Stimulated activated CD4-positive, alpha-beta T cell treated with anti-CD3 and anti-CD28 coated beads, Interleukin-4, amount 100 ng/mL, for 4 hours (primary cell): ENCODE measurements at places on chromosomes 2 and 18.

GRCh38 chr2:64454386-64455332 lies 697 bp downstream of the LGALSL start:
- DNase-seq, result peak; percentile 53

GRCh38 chr2:45818591-45818990 lies 167.1 kb downstream of the PRKCE start:
- DNase-seq, result no peak

DNA sequence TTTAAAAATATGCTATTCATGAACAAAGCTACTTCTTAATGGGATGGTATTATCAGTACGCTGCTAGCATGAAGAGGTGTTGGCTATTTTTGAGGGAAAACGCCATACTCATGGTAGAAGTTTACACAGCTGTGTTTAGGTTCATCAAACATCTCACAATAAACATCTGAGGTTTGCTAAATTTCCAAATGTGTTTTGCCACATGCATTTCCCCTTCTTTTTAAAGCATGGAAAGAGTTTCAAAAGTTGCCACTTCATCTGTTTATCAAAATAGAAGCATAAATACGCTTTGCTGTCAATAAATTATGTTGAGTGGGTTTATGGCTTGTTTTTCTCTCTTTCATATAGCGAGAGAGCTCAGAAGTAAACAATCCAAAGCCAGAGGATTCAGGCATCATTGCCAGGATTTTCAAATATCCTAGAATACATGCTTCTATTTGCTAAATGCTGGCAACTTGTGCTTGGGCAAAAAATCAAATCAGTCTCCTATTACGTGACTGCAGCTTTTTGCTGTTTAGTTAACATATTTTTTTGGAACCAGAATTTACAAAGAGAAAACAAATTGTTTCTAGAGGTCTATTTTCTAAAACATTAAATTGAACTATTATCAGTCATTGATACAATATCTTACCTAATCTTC lies 1919.9 kb upstream of the LRRTM1 start:
- no peak for DNase-seq

DNA sequence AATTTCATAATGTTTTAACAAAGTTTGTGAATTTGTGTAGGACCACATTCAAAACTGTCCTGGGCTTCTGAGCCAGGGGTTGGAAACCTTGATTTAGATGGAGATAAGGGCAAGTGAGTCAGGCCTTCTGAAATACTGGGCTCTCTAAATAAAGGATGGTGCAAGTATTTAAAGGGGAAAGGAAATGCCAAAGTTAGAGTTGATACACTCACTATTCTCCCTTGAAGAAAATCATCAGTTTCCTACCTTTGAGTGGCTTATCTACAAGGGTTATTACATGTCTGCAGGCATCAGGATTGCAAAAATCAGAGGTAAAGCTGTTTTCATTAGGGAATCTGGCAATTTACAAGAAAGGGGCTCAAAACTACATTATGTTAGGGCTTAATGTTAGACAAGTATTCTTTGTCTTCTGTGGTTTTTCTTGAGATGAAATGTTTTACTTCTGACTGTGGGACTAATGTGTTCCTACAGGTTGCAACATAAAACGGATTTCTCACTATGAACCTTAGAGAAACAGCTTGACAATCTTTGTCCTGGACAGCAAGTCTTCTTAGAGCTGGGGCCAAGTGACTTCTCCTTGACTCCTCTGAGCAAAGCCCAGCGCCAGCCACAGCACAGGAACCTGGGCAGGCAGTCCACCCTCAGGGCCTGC lies 31.1 kb downstream of the RNU4ATAC start:
- no peak for DNase-seq

DNA sequence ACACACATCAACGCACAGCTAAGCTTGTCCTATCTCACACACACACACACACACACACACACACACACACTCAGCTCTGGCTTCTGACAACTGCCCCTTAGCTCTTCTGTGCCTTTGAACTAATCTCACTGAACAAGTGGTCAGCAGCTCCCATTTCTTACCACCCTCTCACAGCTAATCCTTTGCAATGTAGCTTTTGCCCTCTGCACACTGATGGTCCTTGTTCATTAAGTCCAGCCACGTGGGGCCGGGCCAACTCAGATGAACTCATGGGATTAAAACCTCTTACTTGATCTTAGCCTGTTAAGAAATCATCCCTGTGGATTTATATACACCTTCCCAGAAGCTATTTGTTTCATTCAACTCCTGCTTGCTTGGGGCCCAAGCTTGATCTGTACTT lies 36.6 kb downstream of the DPYSL5 start:
- no peak for DNase-seq
